Stimulated activated naive CD4-positive, alpha-beta T cell (primary cell): ENCODE measurements at places on chromosomes 11 and 22.

DNA sequence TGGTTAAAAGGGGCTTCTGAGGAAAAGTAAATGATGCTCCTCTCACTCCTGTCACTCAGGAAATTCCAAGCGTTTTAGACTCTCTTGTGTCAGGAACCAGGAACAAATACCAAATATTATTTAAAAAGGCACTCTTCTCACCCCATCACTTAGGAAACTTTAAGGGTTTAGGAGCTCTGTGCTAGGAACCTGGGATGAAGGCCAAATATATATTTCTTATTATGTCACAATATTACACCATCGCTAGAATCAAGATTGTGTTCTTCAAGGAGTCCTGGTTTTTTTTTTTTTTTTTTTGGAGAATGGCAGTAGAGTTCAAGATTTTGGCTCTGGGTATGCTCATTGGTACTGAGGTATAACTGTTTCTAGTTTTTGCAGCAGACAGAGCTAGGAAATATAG lies 79.0 kb upstream of the HEPHL1 start:
- no peak for DNase-seq

GRCh38 chr11:113992459-113993110 lies 17.7 kb downstream of the HTR3A start:
- no peak for DNase-seq

- DNase-seq, result no peak
Measured at GRCh38 chr22:19319281-19319680, 27.8 kb upstream of the CLTCL1 start.

GRCh38 chr11:78840623-78841022 lies 266.0 kb upstream of the NARS2 start:
- no peak for DNase-seq

DNA sequence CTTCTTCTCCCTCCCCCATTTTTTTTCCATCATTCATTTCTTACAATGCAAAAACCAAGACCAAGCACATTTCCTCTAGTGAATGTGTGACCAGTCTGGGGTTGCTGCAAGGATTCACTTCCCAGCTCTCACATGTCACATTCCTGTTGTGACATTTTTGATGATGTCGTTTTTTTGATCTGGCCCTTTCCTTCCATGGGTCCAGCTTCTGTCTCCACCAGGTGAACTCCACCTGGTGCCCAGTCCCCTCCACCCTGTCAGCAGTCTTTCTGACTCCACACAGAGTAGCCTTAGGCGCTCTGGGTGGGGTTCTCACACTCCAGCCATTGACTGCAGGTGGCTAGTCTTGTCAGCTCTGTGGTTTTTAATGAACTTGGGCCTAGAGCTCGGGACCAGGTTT lies 15.6 kb downstream of the PANX1 start:
- no peak for DNase-seq

DNA sequence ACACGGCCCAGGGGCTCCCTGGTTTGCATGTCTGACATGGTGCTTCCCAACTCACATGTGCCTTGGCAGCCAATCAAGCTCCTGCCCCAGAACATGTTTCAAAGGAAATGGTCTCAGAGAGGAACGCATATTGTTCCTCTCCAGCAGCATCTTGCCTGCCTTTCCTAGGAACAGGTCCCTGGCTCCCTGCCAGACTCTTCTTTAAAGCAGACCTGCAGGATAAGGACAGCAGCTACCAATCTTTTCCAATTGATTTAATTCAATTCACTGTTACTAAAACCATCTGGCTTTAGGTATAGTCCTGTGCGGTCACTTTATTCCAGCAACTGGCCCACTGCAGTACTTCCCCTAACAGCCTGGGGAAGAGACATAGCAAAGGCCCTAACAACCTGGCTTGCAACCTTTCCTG lies 79.9 kb downstream of the AMBRA1 start:
- DNase-seq, result no peak

DNA sequence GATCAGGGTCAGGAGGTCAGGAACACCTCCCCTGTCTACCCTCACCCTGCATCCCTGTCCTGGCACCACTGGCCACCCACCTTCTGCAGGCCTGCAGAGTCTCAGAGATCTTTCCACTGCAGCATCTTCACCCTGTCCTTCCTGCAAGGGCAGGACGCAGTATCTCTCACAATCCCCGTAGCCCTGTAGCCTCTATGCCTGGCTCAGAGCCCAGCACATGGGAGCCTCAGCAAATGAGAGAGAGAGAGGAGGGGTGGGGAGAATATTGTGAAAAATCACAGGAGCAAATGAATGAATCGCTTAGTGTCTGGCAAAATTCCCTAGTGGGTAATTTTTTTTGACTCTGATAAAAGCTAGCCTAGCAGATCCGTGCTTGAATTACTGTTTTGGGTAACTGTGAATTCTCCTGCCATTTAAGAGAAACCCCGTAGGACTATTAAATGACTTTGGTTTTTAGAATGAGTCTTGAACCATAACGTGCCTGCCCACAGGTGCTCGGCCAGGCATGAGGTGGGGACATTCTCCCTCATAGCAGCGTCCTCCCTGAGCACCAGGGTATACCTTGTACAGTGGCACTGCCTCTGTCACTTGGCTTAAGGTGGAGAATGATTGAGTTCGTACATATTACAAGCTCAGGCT lies 91.5 kb downstream of the MORC2 start:
- no peak for DNase-seq

- no peak for DNase-seq
Measured at GRCh38 chr11:45250035-45250718, 36.0 kb downstream of the SYT13 start.

- DNase-seq, result no peak
Measured at GRCh38 chr11:32196137-32196536, 105.3 kb downstream of the RCN1 start.

DNA sequence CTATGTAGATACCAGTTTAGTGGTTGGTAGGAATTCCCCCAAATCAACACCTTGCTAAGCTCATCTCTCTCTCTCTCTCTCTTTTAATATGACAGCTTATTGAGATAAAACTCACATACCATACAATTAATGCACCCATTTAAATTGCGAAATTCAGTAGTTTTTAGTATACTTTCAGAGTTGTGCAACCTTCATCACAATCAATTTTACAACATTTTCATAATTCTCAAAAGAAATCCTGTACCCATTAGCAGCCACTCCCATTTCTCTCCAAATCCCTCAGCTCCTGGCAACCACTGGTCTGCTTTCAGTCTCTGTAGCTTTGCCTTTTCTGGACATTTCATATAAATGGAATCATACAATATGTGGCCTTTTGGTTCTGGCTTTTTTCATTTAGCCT lies 13.3 kb downstream of the NNMT start:
- DNase-seq, result no peak

GRCh38 chr11:132072858-132073211 lies 702.4 kb downstream of the NTM start:
- no peak for DNase-seq

- no peak for DNase-seq
Measured at GRCh38 chr11:56473252-56473651, at the start of gene OR5M3. TSS of gene OR5M3 (minus strand) at chr11:56473352. CDS start at chr11:56470497, 2,855 bp downstream.

GRCh38 chr11:44029977-44030911 lies 17.5 kb upstream of the ACCSL start:
- no peak for DNase-seq

DNA sequence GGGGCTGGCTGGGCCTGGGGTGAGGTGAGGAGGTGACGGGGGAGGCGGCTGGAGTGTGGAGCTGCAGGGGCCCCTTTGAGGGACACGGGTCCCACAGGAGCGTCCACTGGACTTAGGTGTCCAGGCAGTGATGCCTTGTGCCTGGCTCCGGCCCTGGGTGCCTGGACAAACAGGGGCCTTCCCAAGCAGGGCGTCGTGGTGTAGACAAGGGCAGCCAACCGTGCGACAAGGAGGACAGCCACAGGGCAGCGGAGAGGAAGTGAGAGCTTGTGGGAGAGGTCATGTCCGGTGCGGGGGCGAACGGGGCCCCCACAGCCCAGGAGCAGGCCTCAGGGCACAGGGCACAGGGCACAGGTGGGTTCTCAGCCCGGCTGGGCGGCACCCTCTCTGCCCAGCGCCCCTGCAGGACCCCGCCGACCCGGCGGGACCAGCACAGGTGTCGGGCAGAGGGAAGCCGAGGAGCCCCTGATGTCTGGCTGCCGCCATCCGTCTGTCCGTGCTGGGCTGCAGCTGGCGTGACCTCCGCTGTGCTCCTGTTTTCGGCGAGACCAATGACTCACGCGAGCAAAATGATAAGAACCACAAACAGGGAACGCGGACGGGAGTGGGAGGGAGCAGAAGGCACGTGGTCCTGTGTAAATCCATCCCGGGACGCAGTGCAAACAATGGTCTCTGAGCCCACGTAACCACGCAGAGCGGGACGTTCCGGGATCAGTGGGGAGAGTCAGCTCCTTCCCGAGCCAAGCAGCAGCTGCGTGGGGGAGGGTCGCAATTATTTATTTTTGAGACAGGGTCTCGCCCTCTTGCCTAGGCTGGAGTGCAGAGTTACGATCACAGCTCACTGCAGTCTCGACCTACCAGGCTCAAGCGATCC lies 49.1 kb upstream of the A4GALT start:
- no peak for DNase-seq

- no peak for DNase-seq
Measured at GRCh38 chr22:45776313-45776585, 104.6 kb downstream of the ATXN10 start.

DNA sequence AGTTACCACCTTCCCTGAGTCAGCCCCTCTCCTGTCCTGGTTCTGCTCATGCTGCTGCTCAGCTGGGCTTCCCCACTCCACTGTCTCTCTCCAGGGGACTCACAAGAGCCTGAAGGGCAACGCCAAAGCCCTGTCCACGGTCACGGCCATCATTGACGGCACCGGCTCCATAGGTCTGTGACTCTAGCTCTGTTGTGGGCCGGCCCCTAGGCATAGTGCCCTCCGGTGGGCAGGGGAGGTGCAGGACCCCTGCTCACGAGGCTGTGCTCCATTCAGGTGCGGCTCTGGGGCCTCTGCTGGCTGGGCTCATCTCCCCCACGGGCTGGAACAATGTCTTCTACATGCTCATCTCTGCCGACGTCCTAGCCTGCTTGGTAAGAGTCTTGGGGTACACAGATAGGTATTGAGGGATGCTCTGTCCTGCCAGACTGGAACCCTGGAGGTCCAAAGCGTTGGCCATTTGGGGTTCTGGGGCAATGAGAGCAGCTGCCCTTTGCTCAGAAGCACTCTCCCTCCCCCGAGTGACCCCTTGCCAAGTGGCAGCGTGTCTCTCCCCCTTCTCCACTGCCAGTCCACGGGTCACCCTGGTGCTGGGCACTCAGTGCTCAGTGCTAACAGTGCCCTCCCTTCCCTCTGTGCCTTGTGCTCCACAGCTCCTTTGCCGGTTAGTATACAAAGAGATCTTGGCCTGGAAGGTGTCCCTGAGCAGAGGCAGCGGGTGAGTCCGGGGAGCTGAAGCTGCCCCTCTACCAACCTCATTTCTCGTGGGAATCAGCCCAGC lies 22.4 kb downstream of the SLC37A2 start:
- no peak for DNase-seq

DNA sequence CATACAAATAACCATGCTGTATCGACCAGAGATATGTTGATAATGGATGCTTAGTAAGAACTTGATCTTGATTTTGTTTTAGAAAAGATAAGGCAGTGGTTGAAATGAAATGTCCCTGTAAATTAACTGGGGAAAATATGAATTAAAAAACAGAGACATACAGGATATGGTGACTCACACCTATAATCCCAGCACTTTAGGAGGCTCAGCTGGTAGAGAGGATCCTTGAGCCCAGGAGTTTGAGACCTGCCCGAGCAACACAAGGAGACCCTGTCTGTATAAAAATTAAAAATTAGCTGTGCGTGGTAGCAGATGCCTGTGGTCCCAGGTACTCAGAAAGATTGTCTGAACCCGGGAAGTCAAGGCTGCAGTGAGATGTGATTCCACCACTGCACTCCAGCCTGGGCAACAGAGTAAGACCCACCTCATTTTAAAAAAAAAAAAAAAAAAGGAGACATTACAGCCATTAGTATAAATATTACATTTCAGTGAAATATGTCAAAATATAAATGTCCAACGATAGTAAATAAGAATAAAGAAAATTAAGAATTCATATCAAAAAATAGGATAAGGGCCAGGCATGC lies 4.6 kb downstream of the PICALM start:
- DNase-seq, result no peak

GRCh38 chr22:44202261-44202789 lies 21.6 kb downstream of the PARVG start:
- DNase-seq, result no peak

- DNase-seq, result no peak
Measured at GRCh38 chr11:95364324-95365295, 133.6 kb upstream of the SESN3 start.

DNA sequence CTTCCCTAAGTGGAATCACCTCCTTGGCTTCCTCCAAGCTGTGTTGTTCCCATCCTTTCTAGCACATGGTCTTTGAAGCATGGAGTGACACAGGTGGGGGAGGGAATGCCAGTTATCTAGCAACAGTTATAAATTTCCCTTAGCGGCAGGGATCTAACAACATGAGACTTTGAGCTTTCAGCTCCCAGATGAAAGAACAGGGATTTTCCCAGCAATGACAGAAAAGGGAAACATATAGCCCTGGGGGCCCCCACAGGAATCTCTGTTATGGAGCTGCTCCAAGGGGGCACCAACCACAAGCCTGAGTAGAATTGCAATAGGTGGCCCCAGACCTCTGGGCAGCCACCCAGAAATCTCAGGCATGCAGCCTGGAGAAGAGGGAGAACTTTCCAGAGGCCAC lies 163.0 kb downstream of the GRIK4 start:
- DNase-seq, result no peak

- no peak for DNase-seq
Measured at GRCh38 chr11:127919206-127920000, 668.0 kb downstream of the ETS1 start.
